Suppressor macrophage treated with lipopolysaccharide for 4 hours (primary cell): ENCODE measurements at places on chromosomes 7 and 10.

DNA sequence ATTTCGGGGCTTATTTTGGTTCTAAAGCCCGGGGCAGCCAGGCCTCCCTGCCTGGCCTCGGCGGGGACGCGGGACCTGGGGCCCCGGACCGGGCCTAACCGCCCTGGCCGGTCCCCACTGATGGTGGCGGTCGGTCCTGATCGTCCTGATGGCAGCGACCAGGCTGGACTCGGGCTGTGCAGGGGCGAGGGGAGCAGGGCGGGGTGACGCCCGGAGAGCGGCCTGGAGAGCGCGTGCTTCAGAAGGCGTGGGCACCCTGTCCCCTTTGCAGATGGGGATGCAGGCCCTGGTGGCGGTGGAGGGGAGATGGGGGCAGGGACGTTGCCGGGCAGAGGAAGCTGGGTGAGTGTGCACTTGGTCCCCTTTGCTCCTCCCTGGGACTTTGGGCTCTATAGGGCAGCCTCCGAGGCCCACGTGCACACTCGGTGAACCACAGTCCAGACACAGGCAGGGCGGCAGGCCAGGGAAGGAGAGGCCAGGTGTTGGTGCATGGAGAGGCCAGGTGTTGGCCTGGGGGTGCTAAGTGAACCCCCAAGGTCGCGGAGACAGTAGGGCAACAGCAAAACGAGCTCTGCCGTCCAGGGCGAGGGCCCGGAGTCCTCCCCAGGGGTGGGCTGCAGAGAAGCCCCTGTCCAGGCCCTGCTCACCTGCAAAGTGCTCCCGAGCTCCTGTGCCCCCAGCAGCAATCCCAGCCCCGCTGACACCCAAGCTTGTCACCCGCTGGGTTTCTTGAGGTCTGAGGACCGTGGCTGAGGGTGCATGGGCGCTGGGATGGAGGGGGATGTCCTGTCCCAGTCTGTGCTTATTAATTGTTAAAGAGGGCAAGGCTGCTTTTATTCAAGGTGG lies 42.4 kb upstream of the FAM20C start:
- peak; percentile 52 for DNase-seq

DNA sequence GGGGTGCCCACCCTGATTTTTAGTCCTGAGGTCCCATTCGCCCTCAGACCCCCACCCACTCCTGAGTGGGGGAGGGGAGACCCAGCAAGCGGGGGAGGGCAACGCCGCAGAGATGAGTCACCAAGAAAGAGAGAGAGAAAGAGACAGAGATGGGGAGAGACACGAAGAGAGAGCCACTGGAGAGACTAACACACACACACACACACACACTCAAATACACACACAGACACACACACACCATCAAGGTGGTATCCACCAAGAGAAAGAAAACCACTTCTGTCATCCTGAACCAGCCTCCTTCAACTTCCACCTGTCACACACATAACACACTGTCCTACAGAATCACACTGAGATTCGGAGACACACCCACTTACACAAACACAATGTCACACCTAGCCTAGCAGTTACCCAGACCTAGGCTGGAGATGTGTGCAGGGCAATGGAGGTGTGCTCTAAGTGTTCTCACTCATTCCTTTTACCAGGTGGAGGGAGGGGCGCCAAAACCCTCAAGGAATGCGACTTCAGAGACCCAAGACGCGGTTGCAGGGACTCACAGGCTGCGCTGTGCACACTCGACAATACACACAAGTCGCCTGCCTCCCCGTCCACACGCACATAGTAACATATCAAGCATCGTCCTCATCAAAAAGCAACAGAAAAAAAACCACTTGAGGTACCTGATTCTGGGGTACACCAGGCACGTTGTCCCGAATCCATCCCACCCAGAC lies 3.9 kb upstream of the VGF start:
- no peak for DNase-seq

- no peak for DNase-seq
These were observed 308.1 kb downstream of the WDR37 start for GRCh38 chr10:1364151-1364910.

- no peak for DNase-seq
These were observed 113.7 kb downstream of the CDK14 start for GRCh38 chr7:90709501-90710465.

DNA sequence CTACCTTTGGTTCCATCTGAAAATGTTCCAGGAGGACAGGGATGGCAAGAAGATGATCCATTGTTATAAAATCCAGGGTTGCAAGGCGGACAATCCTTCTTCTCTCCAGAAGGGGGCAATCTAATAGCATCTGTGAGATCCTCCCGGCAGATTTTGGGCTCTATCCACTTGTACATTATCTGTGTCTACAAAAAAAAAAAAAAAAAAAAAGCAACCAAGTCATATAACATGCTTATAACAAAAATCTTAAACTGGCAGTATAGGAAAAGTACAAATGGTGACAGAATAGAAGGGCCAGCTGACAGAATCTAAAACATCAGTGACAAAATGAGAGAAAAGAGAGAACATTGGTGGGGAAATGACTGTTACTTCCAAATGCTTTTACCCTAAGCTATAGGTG lies 132.7 kb downstream of the ELAPOR2 start:
- peak; percentile 53 for DNase-seq

- DNase-seq = no peak
These were observed 18.1 kb upstream of the ZNF273 start for GRCh38 chr7:64884913-64885370.

DNA sequence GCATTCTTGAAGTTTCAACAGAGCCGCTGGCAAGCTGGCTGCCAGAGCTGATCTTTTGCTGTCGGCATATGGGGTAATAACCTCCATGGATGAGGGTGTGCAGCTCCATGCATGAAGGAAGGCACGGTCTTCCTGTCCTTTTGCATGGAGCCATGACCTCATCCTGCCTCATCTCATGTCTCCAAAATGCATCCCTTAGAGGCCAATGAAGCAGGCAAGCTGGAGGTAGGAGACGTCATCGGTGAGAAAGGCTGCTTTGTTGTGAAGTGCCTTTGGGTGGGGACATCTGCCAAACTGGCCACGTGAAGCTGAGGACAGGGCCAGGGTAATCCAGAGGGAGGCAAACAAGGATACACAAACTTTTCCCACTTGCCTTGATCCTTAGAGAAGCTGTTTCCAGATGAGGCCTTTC lies 161.5 kb upstream of the TBX20 start:
- DNase-seq = no peak

- DNase-seq = no peak
These were observed 71.1 kb downstream of the INSYN2A start for GRCh38 chr10:127125331-127125730.
